ENCODE measurements at places on chromosomes 4 and X.

- DNase-seq = no peak
Measured at GRCh38 chr4:91622925-91623602, 680.7 kb upstream of the GRID2 start.

GRCh38 chr4:187908079-187908561, 87.5 kb upstream of the ZFP42 start:
- DNase-seq = no peak

DNA sequence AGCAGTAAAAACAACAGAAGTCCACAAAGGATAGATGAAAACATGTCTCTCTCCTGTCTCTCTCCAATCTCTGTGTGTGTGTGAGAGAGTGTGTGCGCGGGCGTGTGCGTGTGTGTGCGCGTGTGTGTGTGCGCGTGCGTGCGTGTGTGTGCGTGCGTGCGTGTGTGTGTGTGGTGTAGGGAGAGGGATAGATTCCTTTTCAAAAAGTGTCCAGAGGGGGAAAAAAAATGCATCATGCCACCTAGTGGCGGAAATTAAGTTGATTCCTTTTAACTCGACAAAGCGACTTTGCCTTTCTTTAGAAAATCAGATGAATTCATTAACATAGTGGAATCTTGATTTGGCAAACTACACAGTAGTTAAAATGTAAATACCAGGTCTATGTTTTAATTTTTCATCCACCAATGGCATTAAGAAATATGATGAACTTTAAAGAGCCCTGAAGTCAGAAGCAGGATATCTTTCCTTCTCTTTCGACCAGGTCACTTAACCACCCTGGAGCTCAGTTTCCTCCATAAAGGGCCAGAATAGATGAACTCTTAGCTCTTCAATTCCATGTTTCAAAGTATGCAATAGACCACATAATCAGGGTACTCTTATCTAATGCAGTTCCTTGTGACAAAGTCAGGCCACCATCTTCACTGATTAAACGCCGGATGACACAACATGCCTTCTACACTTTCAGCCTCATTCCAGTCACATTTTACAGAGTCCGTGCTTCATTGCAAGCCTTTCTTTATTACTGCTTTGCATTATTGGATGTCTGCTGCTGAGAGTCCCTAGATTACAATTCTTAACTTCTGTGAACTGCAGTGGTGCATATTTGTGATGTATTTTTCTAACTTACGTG, 162.8 kb downstream of the FBXO8 start:
- DNase-seq = no peak

DNA sequence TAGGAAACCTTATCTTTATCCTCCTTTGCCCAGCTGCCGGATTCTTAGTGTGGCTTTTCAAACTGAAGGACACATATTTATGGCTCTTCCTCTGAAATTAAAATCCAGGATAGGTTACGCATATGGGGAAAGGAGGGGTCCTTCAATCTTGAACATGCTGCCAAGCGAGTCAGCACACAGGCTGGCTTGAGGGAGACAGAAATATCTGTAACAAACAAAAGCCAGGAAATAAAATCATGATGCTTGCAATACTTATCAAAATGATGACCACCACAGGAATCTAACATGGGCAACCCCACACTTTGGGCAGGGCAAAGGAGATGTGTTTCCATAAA, 196.4 kb upstream of the LDB2 start:
- no peak for DNase-seq

- DNase-seq = peak; percentile 3
Measured at GRCh38 chrX:140766024-140766611, 56.6 kb downstream of the LINC00632 start.

DNA sequence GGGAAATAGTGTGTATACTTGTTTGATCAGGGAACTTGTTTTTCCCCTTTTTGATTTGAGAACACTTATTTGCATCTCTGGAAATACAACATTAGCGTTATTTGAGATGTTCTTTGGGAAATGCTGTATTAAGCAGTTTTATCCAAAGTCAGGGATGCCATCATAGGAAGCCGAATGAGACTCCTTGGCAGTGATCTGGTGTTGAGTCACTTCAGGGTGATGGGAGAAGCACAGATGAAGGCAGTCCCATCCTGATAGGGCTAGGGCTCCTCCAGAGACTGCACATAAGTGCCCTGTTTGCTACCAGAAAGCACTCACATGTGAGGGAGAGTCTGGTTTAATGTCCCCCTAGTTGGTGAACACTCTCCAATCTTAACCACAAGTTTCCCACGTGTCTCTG, 62.3 kb downstream of the IL1RAPL1 start:
- no peak for DNase-seq

DNA sequence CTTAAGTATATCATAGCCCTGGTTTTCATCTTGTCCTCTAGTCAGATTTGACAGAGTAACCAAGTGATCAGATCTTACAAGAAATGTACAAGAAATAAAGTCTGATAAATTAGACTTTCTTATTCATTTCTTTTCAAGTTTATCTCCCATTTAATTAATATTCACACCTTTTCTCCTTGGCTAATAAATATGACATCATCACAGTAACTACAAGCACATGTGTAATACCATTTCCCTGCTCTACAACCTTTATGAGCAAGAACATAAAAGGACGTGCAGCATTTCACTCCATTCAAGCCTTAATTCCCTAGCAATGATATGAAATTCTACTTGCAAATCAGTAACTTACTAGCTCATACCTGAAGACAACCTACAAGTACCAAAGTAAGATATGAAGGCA, 88.5 kb downstream of the BRWD3 start:
- no peak for DNase-seq

DNA sequence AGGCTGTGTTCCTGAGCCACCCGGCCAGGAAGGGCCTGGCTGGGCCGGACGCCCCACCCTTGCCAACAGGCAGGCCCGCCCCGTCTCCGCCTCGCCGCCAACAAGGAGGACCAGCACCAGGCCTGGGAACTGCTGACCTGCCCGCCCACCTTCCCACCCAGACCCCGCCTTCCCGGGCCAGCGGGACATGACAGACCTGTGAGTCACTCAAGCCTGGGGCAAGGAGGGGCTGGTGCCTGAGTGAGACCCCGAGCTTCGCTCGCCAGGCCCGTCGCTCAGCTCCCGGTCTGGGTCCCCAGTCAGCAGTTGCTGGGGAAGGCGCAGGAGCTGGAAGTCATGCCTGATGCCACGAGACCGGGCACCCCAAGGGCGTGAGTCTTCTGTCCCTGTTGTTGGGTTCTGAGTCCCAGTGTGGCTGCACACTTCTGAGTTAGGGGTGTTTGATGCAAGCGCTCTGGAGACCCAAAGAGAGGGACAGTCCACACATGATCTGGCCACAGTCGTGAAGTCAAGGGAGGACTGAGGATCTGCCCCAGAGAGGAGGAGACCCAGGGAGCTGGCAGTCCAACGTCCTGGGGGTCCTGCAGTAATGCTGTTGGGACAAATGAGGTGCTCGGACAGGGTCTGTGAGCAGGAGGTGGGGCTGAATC, at the start of gene DNASE1L1:
Gene DNASE1L1 (minus strand): TSS at position 33 of the 650 bp plus-strand sequence. CDS start 3,686 bp downstream, outside the sequence.
- no peak for DNase-seq

GRCh38 chr4:8141935-8142334, 16.7 kb downstream of the ABLIM2 start:
- no peak for DNase-seq

DNA sequence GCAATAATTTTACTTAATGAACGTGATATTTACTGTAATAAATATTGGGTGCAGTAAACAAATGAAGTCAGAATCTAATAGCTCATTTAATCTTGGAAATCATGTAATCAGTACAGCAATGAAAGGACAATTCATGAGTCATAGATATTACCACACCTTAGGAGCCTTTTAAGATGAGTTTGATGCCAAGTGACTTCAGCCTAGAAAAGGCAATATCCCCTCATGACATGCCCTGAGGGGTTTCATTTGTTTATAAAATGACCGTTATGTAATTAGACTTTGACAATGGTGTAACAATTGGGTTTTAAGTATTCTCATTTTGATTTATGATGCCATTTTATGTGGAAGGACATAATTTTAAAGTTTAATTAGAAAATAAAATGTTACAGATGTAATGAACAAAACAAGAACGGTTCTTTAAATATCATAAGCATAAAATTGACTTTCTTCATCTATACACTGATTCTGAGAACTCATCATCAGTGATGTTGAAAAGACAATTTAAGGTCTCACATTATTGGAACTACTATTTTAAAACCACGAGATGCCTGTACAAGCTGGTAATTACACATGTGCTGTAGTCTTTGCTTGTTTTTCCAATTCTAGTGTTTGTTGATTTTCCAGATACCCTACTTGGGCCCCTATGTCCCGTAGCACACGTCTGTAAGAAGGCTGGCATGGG, 5.0 kb downstream of the FGF2 start:
- DNase-seq = no peak

GRCh38 chrX:85419293-85419692, 39.8 kb upstream of the POF1B start:
- DNase-seq = no peak

GRCh38 chr4:6478546-6479220, 6.3 kb upstream of the PPP2R2C start:
- no peak for DNase-seq

DNA sequence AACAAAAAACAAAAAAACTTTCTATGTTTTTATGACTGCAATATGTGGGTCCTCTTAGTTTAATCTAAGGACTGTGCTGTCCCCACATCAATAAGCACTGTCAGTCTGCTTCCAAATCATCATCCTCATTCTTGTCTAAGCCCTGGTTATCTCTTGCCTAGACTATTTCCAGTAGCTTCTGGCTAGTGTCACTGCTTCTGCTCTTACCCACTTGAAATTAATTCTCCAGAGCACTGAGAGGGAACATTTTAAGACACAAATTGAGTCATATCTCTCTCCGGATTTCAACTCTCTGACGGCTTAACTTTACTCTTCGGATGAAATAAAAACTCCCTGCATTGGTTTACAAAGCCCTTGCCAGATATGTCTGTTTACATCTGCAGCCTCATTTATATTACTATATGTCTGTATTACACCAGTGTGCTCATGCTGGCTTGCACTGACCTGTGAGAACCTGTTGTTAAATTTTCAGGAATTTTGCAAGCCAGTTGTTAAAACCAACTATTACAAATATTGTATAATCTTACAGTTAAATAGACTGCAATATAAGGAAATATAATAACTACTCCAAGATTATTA, 345.9 kb downstream of the ADGRL3 start:
- no peak for DNase-seq

DNA sequence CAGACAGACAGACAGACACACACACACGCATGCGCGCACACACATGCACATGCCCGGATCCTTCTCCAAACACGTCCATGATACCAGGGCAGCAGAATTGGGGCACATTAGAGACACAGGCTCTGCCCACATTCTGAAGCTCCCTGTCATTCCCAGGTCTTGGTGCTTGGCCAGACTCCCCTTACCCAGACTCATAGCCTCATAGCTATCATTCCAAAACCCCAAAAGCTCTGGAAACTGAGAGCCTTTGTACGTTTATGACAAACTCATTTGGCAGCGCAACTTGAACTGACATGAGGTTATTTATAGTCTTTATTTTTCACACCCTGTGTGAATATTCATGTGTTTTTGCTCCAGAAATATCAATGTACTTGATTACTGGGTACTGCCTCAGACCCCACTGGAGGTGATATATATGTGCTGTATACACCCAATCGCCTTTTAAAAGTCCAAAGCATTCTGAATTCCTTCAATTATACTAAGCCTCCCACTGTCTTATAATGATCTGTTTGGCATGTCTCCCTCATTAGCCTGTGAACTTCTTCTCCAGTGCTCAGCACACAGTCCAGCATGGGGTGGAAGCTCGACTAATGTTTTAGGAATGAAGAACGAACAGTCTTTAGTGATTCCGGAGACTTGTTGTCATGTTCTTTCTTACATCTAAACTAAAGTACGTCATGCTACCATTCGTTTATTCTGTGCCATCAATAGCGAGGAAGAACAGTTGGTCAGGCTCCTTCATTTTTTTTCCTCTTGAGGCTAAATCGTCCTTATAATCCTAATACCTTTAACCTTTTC, 45.0 kb downstream of the RTL9 start:
- DNase-seq = no peak

DNA sequence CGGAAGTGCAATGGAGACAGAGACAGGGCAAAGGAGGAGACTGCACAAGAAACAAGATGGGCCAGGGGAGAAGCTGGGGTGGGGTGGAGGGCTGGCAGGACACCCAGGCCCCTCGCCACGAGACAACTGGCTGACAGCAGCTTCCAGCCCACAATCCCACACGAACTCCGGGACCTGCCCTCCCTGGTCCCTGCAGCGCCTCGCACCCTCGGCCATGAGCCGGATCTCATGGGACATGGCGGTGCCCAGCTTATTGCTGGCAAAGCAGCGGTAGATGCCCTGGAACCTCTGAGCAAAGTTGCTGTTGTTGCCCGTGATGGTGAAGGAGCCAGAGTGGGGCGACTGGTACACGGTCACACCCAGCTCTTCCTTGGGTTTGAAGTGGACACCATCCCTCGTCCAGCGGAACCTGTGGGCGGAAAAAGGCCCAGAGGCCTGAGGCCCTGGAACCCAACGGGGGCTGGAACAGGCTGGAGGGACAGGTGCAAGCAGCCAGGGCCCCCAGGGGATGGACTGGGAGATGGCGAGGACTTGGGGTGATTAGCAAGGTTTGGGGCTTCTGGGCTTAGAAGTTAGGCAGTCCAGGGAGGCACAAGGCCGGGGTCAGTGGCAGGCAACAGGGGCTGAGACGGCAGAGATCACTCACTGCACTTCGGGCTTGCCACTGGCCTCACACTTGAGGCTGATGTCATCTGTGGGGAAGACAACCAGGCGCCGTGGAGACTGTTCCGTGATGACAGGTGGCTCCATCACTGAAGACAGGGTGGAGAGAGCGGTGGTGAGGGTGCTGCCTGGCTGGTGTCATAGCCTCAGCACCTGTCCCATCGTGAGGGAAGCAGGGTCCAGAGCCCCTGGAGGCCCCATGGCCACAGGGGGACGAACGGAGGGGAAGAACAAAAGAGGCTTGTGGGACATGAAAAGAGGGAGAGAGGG, 13.8 kb downstream of the L1CAM start:
- DNase-seq = no peak

DNA sequence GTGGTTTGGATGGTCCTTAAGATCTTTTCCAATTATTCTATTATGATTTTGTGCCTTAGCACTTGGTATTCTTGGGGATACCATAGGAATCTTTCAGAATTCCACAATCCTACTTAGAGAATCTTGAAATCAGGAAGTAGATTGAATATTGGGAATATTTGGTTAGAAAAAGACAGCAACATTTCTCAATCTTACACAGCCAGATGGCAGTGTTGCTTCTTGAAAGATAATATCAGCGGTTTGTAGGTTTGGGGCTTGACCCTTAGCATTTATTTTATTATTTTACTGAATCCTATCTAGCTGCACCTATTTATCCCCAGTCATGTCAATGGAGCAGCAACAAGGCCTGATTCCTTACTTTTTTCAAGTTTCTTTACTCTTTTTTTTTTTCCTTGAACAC, 28.6 kb downstream of the MAGEB1 start:
- no peak for DNase-seq

DNA sequence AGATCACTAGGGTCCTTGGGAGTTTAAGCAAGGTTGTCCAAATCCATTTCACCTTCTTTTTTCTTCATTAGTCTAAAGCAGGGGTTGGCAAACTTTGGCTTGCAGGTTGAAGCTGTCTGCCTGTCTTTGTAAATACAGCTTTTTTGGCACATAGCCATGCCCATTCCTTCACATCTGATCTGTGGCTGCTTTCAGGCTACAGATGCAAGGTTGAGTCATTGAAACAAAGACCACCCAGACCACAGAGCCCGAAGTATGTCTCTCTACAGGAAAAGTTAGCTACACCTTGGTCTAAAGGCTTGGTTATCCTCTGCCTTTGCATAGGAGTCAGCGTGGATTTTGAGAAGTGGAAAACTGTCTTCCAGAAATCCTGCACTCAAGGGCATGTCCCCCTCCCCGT, 238.1 kb upstream of the STS start:
- DNase-seq = no peak

Measured in cerebellar nuclear complex (tissue), 1 donor.